Stimulated activated CD4-positive, alpha-beta T cell treated with anti-CD3 and anti-CD28 coated beads, Interleukin-12 subunit alpha, Interleukin-12 subunit beta, amount 100 ng/mL, for 24 hours (primary cell): ENCODE measurements at places on chromosomes 3 and 15.

DNA sequence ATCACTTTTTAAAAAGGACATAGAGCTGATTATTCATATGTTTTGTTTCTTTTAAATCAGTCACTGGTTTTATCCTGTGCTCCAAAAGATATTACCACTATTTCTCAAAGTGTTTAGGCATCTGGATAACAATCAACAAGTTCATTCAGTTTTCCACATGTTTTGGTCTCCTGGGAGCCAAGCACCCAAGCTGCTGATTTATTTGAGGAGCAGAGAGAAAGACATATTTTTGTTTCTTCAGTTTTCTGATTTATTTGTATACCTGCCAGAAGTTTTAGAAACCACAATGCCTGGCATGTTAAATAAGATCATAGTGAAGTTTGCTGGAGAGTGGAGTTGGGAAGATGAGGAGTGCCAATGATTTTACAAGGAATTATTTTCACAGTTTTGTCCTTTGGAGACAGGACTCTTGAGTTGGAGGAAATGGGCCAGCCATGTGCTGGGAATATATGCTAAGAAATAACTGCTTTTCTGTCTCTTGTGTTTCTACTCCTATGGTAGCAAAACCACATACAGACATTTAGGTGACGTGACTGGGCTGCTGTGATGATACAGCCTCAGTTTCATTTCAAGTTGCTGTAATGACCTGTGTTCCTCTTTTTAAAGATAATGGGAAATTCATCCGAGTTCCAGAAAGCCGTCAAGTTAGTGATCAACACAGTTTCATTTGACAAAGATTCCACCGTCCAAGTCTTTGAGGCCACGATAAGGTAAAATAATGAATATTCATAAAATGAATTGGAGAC is 11.7 kb downstream of the EDEM1 start:
- DNase-seq: no peak

DNA sequence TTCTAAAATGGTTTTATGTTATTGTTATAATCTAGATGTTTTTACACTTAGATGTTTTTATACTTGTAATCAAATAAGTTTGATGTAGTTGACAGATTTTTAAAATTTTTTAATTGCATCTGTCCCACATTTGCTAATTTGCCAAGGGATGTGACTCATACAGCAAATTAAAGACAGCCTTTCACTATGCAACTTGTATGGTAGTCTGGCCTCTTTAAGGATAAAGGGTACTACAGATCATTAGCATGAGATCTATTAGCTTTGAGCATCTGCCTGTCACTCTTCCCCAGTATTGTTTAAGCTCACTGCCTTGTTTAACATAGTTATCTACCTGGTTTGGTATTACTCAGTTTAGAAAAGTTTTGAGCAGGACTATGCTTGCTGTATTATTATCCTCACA is 83.0 kb downstream of the NPTN start:
- DNase-seq: no peak

DNA sequence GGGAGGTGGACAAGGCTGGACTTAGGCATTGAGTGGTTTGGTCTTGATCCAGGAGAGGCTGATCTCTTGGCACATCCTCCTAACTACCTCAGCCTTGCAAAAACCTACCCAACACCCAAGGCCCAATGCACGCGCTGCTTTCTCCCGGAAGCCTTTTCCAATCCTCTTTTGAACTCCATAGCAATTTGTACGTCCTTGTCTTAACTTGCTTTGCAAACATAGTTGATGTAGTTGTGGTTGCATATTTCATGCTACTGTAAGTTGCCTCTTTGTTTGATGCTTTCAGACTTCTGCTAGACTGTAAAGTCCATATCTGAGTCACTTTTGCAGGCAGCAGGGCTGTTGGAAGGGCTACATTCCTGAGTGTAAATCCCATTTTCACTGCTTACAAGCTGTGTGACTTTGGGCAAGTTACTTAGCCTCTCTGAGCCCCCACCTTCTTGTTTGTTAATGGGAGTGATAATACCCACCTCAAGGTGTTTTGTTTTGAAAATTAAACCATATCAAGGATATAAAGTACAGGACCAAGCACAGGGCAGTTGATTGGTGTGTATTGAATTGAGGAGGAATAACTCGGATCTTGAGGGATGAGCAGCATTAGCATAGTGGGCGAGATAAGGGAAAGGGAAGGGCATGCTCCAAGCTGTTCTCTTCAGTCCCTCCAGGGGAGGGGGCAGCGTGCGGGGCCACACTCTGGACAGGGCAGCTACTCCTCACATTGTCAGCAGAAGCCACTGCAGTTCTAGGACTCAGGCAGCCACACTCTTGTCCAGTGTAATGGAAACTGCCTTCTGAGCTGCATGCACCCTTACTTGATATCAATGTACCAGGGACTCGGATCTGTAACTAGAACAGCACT is 28.8 kb downstream of the SIAH2 start:
- no peak for DNase-seq

DNA sequence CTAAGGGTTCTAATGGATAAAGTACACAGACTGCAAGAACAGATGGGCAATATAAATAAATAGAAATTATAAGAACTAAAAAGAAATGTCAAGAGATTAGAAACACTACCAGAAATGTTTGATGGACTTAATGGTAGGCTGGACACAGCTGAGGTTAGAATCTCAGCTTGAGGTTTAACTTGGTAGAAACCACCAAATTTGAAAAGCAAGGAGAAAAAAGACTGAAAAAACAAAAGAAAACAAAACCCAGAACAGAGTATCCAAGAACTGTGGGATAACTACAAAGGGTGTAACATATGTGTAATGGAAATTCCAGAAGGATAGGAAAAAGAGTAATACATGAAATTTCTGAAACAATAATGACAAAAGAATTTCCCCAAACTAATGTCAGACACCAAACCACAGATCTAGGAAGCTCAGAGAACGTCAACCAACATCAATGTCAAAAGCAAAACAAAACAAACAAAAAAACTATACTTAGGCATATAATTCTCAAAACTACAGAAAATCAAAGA is 35.0 kb downstream of the RFX7 start:
- no peak for DNase-seq

DNA sequence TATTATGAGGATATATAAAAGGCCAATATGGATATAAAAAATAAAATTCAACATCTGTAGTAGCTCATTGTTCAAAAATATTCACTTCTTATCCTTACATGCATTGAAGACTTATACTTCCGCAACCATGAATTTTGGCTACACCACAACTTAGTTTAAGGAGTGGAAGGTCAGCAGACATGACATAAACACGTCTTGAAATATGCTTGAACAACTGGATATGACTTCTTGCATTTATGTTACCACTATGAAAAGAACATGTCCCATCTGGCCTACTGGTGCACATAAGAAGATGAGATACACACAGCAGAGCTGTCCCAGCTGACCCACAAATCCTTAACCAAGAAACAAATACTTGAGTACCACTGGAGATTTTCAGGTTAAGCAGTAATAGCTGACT is 52.1 kb downstream of the MYO9A start:
- no peak for DNase-seq

DNA sequence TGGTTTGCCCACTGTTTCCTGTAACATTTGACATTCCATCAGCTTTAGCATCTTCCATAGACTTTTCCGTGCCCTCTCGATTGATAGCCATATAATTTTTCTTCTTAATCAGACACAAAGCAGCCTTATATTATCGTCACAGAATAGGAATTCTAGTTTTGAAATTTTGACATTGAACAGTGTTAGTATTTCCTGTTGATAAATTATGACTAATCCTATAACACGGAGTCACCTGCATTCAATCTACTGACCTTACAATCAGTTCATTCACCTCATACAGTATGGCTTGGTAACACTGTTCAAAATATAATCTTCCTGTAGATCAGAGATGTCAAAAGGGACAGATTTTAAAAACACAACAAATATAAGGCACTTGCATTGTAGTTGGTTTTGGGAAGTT is 423.7 kb downstream of the C3orf38 start:
- DNase-seq: no peak

- DNase-seq: no peak
Observed at GRCh38 chr15:96598514-96598913, 268.0 kb downstream of the NR2F2 start.

DNA sequence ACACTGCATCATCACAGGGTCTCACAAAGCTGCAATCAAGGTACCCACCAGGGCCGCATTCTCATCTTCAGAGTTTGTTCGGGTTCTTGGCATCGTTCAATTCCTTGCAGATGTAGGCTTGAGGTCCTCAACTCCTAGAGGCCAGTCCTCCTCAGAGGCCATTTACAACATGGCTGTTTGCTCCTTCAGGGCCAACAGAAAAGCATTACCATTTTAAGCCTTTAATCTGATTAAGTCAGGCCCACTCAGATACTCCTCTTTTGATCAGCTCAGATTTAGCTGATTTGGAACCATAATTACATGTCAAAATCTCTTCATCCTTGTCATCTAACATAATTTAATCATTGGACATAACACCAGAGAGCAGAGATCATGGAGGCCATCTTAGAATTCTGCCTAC is 55.4 kb downstream of the BFSP2 start:
- DNase-seq: no peak

DNA sequence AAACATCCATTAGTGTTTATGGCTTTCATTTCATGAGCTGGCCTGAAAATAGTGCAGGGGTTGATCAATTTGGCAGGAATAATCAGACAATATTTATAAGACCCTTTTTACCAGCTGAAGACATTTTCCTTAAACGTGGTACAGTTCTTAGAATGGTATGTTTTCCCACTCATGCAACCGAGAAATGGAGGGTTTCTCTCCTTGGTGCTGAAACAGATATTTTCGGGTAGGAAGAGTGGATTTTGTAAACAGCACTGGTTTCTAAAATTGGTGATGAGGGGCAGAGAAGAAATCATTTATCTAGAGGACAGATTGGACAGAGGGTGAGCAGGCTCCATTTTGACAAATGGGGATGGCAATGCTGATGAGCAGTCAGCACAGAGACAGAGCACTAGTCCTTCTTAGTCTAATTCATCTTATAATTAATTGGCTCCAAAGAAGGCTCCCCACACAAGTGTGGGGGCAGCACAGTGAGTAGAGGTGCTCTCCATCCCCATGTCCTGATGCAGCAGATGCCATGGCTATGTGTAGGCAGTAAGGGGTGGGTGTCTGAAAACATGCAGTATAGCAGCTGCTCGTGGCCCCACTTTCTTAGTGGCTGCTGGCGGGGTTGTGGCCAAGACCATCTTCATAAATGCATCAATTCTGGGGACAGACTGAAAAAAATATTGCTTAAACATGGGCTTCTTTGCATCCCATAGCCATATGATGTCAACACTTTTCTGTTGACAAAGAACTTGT is 18.1 kb upstream of the SLC7A14 start:
- DNase-seq: no peak

DNA sequence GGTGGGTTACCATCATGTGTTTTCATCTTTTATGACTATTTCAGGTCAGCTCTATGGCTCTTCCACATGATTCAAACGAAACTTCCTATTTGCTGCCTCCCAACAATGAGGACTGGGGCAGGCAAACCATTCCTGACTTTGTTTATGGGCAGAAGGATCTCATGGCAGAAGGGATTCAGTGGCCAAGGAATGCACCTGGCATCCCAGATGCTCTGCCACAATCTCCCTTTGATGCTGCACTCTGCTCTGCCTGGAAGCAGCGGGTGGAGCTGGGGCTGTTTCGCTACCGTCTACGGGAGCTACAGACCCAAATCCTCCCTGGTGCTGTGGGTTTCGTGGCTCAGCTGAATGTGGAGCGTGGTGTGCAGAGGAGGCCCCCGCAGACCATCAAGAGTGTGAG is 6.8 kb downstream of the GDPGP1 start:
- no peak for DNase-seq

DNA sequence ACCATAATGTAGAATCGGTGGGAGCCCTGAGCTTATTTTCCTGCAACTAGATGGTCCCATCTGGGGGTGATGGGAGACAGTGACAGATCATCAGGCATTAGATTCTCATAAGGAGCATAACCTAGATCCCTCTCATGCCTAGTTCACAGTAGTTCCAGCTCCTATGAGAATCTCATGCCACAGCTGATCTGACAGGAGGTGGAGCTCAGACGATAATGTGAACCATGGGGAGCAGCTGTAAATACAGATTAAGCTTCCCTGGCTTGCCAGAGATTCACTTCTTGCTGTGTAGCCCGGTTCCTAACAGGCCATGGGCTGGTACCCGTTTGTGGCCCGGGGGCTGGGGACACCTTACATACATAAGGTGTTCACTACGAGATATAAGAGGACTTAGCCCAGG is 67.5 kb upstream of the LRRFIP2 start:
- DNase-seq: no peak

DNA sequence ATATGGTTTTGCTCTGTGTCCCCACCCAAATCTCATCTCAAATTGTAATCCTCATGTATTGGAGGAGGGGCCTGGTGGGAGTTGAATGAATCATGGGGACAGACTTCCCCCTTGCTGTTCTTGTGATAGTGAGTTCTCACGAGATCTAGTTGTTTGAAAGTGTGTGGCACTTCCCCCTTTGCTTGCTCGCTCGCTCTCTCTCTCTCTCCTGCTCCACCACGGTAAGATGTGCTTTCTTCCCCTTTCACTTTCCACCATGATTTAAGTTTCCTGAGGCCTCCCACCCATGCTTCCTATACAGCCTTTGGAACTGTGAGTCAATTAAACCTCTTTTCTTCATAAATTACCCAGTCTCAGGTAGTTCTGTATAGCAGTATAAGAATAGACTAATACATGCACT is 60.7 kb downstream of the GSK3B start:
- no peak for DNase-seq

- no peak for DNase-seq
Observed at GRCh38 chr3:69371816-69372215, 14.1 kb downstream of the FRMD4B start.

GRCh38 chr3:13161771-13162535 is 88.7 kb upstream of the IQSEC1 start:
- DNase-seq: no peak
